ENCODE measurements at places on chromosomes 16 and 17.

- DNase-seq: no peak
These were observed 21.9 kb downstream of the PLEKHG4 start for GRCh38 chr16:67301080-67301782.

DNA sequence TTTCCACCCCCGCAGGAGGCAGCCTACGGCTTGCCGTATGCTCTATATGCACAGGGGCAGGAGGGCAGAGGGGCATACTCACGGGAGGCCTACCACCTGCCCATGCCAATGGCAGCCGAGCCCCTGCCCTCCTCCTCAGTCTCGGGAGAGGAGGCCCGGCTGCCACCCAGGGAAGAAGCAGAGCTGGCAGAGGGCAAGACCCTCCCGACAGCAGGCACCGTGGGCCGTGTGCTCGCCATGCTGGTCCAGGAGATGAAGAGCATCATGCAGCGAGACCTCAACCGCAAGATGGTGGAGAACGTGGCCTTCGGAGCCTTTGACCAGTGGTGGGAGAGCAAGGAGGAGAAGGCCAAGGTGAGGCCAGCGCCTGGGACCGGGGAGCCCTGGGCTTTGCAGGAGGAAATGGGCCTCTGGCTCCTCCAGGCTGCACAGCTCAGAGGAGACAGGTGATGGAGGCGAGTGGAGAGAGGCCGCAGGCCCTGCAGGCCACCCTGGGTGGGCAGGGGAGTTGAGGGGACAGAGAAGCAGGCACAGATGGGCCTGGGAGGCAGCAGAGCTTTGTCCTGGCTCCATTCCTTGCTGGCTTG lies 8.6 kb downstream of the SETD1A start:
- DNase-seq: no peak

- DNase-seq: no peak
These were observed 675.3 kb downstream of the MAF start for GRCh38 chr16:78925083-78925767.

DNA sequence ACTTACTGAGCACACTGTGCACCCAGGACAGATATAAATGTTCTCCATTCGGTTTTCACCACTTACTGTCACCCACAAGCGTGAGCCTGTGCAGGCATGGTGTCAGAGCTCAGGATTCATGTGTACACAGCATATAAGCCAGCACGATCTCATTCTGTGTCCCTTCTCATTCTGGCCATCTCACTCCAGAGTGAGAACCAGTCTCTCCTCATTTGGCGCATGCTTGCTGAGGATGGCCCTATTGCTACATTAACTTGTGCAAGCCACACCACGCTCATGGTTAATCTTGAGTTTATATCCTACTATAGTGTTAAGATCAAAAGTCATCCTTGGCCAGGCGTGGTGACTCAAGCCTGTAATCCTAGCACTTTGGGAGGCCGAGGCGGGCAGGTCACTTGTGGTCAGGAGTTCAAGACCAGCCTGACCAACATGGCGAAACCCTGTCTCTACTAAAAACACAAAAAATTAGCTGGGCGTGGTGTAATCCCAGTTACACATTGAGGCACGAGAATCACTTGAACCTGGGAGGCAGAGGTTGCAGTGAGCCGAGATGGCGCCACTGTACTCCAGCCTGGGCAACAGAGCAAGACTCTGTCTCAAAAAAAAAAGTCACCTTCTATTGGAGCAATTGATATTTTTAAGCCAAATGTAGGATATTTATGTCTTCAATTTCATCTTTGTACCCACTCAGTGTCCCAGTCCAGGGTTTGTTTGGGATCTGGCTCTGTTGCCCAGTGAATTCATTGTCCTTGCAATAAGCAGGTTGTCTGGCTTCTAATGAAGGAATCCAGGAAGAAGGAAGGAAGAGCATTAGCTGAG lies 20.9 kb downstream of the SOCS1 start:
- no peak for DNase-seq

DNA sequence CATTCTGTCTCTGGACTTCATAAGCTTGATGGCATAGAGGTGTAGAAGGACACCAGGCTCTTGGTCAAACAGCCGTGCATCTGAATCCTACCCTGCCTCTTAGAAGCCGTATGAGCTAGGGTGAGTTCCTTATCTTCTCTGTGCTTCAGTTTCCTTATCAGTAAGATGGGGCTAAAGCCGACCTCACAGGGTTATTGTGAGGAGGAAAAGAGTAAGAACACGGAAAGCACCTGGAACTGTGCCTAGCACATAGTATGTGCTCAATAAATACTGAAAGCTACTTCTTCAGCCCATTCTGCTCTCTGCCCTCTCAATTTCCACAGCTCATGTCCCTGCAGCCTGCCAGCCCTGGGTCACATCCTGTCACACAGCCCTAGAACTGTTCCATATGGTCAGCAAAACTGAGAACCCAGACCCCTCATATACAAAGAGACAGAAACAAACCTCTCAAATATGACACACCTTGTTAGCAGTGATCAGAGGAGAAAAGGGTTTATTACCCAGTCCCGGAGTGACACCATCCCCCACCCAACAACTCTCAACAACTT lies 17.0 kb upstream of the UBTF start:
- DNase-seq: no peak
